ENCODE measurements at places on chromosomes 1 and 21.

DNA sequence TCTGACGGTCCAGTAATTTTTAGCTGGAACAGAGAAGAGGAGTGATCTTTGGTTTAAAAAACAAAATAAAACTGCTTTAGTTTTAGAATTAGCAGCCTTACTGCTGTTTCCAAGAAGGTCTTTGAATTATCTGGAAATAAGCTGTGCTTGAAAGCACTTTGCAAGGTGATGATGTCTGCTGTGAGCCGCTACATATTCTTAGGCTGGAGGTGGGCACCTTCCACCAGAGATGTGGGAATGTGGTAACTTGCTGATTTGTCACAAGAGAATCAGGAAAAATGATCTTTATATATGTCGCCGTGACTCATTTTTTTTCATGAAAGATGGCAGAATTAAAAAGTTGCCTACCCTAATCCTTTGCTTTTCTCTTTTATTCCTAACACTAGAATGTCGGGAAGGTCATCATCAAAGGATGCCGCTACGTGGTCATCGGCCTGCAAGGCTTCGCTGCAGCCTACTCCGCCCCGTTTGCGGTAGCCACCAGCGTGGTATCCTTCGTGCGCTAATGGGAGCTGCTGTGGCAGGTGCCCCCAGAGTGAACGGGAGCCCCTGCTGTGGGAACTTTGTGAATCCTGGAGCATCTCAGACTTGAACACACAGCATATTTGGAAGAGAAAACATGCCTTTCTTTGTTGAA is 6.2 kb downstream of the C1orf115 start:
- peak; percentile 26 for DNase-seq

DNA sequence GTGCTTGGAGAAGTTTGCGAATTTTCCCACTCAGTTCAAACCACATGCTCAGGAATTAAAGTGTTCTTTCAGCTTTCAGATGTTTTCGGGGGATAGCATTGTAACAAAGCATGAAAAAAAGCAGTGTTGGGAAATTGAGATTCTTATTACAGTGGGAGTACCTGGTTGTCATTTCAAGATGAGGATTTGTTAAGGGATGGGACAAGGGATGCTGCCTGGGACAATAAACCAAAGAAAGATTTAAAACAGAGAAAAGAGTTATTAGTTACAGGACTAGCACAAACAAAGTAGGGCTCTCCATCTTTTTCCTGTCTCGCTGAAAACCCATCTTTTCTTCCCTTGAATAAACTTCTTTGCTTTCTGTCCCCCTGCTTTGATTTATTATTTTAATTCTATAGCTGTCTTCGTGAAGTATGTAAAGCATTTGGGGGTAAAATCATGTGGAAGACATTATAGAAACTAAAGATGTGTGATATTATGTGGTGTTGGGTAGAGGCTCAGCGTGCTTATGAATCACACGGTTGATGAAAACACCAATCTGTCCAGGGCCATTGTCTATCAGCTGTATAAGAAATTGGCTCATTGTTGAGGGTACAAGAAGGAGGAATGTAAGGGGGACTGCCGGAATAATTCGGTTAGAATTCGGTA is 277.6 kb downstream of the KIF26B start:
- no peak for DNase-seq

DNA sequence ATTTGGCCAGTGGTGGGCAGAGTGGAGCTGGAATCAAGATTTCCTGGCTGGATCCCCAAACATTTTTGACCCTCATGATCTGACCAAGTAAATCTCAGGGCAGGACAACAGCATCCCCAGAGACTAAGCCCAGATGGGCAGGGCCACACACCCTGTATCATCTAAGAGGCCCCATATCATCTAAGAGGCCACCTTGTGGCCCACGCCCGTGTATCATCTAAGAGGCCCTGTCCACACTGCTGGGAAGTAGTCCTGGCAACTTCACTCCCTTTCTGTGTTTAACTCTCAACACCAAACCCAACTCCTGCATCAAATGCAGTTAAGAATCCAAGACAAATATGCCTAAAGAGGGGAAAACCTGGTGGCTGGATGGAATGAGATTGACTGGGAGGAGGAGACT is 81.6 kb upstream of the SSX2IP start:
- DNase-seq: no peak

- no peak for DNase-seq
Observed at GRCh38 chr1:83029916-83030315, 969.0 kb downstream of the TTLL7 start.

GRCh38 chr1:206802401-206802800 is 30.1 kb upstream of the IL10 start:
- no peak for DNase-seq

DNA sequence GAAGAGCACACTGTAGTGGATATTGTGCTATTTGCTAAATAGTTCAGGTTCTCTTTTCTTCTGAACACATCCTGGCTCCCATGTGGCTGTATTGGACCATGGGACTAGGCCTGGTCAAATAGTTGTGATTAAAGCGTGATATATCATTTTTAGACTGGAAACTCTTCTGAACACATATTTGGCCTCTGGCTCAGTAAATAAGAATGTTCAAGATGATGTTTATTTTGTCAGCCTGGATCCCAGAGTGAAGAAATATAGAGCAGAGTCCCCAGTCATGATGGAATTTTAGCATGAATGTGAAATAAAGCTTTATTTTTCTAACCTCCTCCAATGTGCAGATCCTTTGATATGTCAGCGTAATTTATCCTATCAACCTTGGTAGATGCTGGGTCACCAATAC is 542.6 kb downstream of the ADGRL2 start:
- no peak for DNase-seq

- no peak for DNase-seq
Observed at GRCh38 chr1:208759255-208759654, 515.1 kb upstream of the PLXNA2 start.

- no peak for DNase-seq
Observed at GRCh38 chr21:32114419-32115035, 164.3 kb downstream of the MIS18A start.

GRCh38 chr1:167322483-167322882 is 101.8 kb downstream of the POU2F1 start:
- no peak for DNase-seq
